ENCODE measurements at places on chromosomes 12 and 14.

DNA sequence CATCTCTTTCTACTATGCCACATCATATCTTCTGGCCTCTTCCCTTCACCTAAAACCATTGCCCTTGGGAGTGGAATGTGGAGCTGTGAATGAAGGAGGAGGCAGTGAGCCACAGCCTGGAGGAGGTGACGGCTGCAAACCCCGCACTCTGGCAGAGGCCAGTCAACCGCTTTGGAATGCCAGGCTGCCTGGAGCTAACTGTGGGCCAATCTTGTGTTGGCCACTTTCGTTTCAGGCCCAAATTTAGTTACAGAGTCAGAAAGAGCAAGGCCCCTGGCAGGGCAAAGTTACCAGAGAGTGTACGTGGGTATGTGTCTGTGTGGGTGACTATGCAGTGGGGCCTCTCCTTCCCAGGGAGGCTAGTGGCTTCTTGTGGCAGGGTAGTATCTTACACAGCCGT, 40.1 kb downstream of the CACNA1C start:
- DNase-seq: no peak

- no peak for DNase-seq
Measured at GRCh38 chr12:124377981-124378509, 83.2 kb downstream of the RFLNA start.

- DNase-seq: no peak
Measured at GRCh38 chr12:74890237-74890599, 319.4 kb downstream of the KCNC2 start.

DNA sequence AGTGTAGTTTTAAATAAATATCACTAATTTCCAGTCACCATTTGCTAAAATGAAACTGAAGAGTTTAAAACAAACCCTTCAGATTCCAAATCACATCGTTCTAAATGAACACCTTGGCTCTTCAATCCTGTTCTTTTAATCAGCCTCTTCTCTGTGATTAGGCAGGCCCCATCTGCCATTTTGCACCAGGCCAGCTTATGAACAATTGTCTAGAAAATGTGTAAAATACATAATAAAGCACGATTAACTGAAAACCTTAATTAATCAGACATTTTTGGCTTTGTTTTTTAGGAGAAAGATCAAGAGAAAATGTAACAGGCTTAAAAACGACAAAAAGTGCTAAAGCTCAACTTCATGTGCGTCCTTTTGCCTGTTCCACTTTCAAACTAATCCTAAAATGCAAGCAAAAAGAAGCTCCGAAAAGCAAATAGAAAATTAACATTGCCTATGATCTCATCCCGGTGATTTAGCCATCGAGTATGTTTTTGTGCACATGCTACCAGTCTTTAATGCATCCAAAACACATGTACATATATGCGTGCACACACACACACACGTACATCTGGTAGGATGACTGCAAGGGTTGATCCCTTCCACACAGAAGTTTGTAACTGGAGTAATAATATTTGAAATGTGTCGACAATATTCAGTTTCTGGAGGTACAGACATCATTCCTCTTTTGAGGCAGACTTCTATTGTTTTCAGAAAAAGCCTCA, 288.6 kb downstream of the FOXN3 start:
- DNase-seq: no peak
